ENCODE measurements at places on chromosomes 13 and 19. TPM values are rescaled to one million over a fixed set of nuclear protein-coding genes. Genes with fewer than 3 reads are reported as not detected.
A peak's percentile ranks its signal among the peaks of the same experiment; 100 is the strongest.

GRCh38 chr19:38617764-38618589 lies at the start of gene MAP4K1:
Gene MAP4K1 (minus strand): TSS chr19:38617953. CDS start chr19:38617895, 58 bp downstream.
- no peak for DNase-seq

The CYP2A7 gene
- not detected for polyA plus RNA-seq

- no peak for DNase-seq
Observed at GRCh38 chr19:8085598-8086408, 33.2 kb downstream of the CCL25 start.

The ACP5 gene
- polyA plus RNA-seq: 3.9 TPM

GRCh38 chr13:110576736-110577476 lies 15.4 kb upstream of the RAB20 start:
- no peak for DNase-seq

DNA sequence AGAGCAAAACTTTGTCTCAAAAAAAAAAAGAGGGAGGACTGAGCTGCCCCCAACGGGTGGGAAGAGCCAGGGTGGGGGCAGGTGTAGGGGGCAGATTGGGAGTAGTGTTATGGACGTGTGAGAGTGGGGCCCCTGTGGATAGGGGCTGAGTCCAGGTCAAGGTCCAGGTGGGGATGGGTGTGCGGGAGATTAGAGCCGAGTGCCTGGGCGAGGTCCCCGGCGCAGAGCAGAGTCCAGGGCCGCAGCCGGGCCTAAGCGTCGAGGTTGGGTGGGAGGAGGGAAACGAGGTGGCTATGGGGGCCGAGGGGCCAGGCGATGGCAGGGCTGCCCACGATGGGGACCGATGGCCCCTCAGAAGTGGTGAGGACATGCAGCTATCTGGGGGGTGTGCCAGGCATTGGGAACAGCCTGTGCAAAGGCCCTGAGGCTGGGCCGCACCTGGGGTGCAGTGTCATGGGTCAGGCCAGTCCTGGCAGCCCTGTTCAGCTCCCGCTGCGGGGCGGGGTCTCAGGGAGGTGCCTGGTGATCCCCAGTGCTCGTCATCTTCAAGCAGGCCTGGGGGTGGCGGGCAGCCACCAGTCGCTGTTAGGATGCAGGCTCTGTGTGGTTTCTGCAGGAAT lies 12.3 kb upstream of the MISP start:
- DNase-seq: no peak

The IGFL2 gene
- polyA plus RNA-seq: not detected

The MIR17HG gene
- polyA plus RNA-seq: 2.1 TPM

GRCh38 chr19:48400018-48400742 lies 6.7 kb downstream of the GRIN2D start:
- no peak for DNase-seq

The N4BP2L1 gene
- polyA plus RNA-seq: 25.6 TPM

- DNase-seq: no peak
Observed at GRCh38 chr19:54164369-54165068, 5.0 kb upstream of the LENG1 start.

- no peak for DNase-seq
Observed at GRCh38 chr13:107600971-107601370, 614.4 kb downstream of the LIG4 start.

The TNNI3 gene
- 5.0 TPM for polyA plus RNA-seq

The C19orf85 gene
- polyA plus RNA-seq: not detected

The SPACA4 gene
- not detected for polyA plus RNA-seq

The NLRP5 gene
- polyA plus RNA-seq: not detected

GRCh38 chr13:112892426-112893206 lies 76.4 kb upstream of the MCF2L start:
- peak; percentile 65 for DNase-seq

DNA sequence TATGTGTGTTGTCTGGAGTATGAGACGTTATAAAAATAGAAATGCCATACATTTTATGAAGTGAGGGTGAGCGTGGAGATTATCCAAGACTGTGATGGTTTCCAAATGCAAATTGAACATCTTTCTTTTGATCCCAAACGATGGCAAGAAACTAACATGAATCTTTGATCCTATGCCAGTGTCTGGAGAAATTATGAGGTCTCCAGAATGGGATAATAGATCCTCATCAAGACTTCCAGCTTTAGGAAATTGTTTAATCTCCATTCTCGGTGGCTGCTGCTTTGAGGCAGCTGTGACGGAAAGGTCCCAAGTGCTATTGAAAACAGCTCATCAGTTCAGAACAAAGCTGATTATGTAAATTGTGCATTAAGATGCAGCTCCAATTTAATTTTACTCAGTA lies 30.8 kb downstream of the CBY2 start:
- DNase-seq: no peak

DNA sequence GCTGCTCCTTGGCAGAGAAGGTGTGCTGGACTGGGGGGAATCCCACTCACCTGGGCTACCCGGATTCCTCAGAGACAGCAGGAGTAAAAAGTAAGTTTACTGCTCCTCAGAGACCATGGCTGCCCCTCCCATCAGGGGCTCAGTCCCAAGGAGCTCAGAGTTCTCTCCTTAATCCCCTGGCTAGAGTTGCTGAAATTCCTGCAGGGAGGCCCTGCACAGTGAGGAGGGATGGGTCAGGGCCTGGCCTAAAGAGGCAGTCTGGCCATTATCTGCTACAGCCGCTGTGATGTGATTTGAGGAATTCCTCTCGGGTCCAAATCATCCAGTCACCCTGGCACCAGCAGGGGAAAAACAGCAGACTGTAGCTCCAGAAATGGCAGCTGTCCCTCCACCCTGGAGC lies 502.5 kb downstream of the PCDH17 start:
- no peak for DNase-seq

The PRKCG gene
- 0.49 TPM for polyA plus RNA-seq

The OVOL3 gene
- not detected for polyA plus RNA-seq

GRCh38 chr19:871446-872265 lies 12.2 kb downstream of the CFD start:
- no peak for DNase-seq

- DNase-seq: no peak
Observed at GRCh38 chr19:38739440-38740256, 4.6 kb downstream of the CAPN12 start.

GRCh38 chr13:71149046-71149445 lies 718.0 kb downstream of the DACH1 start:
- DNase-seq: no peak

The TMEM272 gene
- polyA plus RNA-seq: 0.14 TPM

DNA sequence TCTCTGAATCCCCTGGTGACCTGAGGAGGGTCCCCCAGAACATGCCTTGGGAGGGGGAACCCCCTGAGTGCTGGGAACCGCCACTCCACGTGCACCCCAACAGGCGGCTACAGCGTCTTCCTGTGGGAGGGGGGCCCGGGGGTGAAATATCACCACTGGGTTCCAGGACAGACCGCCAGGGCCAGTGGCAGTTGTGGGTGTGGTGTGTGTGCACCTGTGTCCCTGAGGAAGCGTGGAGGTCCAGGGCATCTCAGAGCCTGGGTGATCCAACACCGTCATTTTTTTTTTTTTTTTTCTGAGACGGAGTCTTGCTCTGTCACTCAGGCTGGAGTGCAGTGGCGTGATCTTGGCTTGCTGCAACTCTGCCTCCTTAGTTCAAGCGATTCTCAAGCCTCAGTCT lies 4.2 kb downstream of the ADGRE5 start:
- no peak for DNase-seq

GRCh38 chr19:55614711-55615542 lies 9.4 kb downstream of the ZNF784 start:
- DNase-seq: no peak

The ZNF429 gene
- polyA plus RNA-seq: 27.8 TPM

DNA sequence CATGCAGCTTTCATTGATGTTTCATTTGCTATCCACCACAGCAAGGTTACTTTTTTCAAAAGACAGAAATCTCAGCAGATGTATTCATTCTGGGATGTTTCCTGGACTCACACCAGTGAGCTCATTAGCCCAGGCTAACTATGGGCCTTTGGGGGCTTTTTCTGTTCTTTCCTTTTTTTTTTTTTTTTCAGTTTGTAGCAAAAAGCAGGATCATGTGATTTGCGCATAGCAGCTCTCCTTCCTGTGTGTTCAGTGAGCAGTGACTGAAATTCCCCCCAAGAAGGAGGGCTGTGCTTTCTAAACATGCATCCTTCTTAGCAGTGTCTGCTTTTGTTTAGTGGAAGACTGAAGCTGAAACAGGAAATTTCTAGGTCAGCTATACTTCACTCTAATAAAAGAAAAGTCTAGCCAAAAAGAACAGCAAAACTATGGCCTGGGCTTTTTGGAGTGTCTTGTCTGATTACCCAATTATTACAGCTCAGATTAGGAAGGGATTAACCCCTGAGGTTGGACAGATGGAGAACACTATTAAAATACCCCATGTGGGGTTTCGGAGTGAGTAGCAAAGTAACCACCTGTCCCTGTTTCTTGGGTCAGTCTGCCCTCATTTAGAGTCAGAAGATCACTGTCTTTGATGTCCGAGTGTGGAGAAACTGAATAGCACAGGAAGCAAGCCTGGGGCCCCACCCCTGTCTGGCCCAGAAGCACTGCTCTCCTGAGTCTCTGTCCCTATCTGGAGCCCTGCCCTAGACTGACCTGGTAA lies 8.9 kb upstream of the AMER2 start:
- DNase-seq: no peak

- no peak for DNase-seq
Observed at GRCh38 chr13:77599351-77599750, 63.8 kb downstream of the SCEL start.

The CGB5 gene
- not detected for polyA plus RNA-seq
